A549 treated with RU486 at 1 μM for 4 hours (cell line): ENCODE measurements at places on chromosomes 1 and 21. TPM values are rescaled to one million over a fixed set of nuclear protein-coding genes. Genes with fewer than 3 reads are reported as not detected.

DMBX1 gene
- 0.71 to 1.2 TPM (median 1.0 TPM) in 5 replicates for total RNA-seq

SLC41A1 gene
- total RNA-seq = 20.6 to 30.6 TPM (median 24.8 TPM) in 5 replicates

MX2 gene
- total RNA-seq = 0.03 to 0.26 TPM (median 0.21 TPM) in 3 of 5 replicates, not detected in the others

ZNF648 gene
- not detected in 5 replicates for total RNA-seq

INSRR gene
- total RNA-seq = not detected in 5 replicates

TCHHL1 gene
- total RNA-seq = not detected in 5 replicates

C1QC gene
- not detected in 5 replicates for total RNA-seq

LPAR3 gene
- total RNA-seq = 0.16 to 0.39 TPM (median 0.35 TPM) in 5 replicates
